Omental fat pad (tissue), 4 donors: ENCODE measurements at places on chromosomes 7 and 10.

GRCh38 chr7:121019018-121019417 lies 30.5 kb downstream of the CPED1 start:
- no peak for DNase-seq

DNA sequence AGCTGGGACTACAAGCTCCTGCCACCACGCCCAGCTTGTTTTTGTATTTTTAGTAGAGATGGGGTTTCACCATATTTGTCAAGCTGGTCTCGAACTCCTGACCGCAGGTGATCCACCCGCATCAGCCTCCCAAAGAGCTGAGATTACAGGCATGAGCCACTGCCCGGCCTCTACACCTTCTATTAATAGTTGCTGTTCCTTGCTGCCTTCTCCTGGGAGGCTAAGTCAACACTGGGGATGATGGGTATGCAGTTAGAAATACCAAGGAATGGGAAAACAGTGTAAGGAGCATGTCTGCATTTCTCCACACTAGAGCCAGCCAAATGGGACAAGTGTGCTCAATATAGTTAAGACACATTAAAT lies 97.3 kb upstream of the PDLIM1 start:
- no peak for DNase-seq

GRCh38 chr7:152544481-152544927 lies 108.7 kb upstream of the KMT2C start:
- DNase-seq: no peak

DNA sequence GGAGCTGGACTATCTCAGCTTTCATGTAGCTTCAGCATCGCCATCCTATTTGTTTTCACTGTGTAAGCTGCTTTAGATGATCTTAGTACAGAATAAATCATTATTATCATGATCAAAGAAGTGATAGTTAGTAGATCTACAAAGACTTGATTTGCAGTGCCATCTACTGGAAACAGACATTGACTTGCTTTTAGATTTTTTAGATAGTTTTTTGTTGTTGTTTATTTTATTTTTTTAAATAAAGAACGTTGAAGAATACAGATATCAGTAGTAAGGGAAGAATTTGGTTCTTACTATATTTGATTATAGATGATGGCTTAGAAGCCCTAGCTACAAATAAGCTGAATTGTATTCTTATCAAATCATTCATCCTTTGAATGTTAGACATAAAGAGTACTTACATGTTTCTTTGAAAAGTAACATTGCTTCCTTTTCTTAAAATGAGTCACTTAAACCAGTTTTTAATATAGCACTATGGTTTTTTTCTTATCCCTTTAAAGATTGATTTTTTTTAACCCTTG lies 6.3 kb upstream of the SFMBT2 start:
- DNase-seq: no peak
